Endothelial cell of umbilical vein (primary cell): ENCODE measurements at places on chromosomes 7 and 10. TPM values are rescaled to one million over a fixed set of nuclear protein-coding genes. Genes with fewer than 3 reads are reported as not detected.

DNA sequence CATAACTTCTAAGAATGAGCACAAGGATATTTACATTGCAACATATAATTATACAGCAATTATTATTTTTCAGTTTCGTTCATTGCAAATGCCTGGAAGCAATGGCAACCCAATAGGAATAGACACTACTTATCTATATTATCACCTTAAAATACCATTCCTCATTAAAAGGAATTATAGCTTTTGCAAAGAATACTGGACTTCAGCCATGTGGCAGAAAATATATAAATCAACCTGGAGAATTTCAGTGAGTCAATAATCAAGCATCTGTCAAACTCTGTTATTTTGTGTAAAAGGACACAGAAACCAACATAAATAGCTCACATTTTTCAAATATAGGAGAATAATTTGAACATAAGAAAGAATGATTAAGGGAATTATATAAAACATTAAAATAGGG lies 96.1 kb upstream of the SEMA3C start:
- H3K27ac ChIP-seq: no peak overlapping the region
- H3K4me1 ChIP-seq: no peaks in the 10 kb centered on the region
- no peak for DNase-seq
- no peak overlapping the region for H3K4me3 ChIP-seq
- no peaks in the 10 kb centered on the region for H3K36me3 ChIP-seq

DNA sequence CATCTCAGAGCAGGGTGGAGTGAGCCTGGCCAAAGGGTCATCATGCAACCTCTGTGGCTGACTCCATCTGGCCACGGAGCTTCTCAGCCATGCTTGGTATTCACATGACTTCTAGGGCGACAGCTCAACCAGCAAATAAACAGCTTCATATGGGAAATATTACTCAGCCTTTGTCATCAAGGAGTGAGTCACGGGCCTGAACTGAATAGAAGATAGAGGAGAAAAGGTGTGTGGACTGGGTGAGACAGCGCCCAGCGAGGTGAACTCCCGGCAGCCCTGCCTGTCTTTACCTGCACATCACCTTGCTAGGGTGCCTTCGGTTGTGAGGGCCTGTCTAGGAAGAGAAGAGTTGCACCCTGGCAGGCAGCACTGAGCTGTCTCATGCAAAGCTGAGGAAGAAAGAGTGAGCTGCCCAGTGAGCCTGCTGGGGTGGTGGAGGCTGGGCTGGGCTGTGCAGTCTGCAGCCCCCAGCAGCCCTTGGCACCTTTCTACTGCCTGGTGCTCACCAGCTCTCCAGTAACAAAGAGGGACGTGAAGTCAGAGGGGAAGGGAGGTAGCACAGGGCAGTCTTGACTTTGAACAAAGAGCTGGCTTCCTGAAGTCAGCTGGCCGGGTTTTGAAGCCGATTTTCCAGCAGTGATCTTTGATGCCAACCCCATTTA lies 114.2 kb downstream of the EGFR start:
- H3K4me1 ChIP-seq: peaks cover 42% of the 10 kb centered on the region
- H3K27me3 ChIP-seq: no peaks in the 10 kb centered on the region
- no peak overlapping the region for H3K4me3 ChIP-seq
- no peaks in the 10 kb centered on the region for H3K36me3 ChIP-seq
- peak overlapping the region; percentile 97 for H3K27ac ChIP-seq

GRCh38 chr7:4702961-4703512 lies 20.9 kb downstream of the FOXK1 start:
- H3K36me3 ChIP-seq: no peaks in the 10 kb centered on the region
- H3K27me3 ChIP-seq: no peaks in the 10 kb centered on the region
- peaks cover 48% of the 10 kb centered on the region for H3K4me1 ChIP-seq
- H3K27ac ChIP-seq: no peak overlapping the region

DNA sequence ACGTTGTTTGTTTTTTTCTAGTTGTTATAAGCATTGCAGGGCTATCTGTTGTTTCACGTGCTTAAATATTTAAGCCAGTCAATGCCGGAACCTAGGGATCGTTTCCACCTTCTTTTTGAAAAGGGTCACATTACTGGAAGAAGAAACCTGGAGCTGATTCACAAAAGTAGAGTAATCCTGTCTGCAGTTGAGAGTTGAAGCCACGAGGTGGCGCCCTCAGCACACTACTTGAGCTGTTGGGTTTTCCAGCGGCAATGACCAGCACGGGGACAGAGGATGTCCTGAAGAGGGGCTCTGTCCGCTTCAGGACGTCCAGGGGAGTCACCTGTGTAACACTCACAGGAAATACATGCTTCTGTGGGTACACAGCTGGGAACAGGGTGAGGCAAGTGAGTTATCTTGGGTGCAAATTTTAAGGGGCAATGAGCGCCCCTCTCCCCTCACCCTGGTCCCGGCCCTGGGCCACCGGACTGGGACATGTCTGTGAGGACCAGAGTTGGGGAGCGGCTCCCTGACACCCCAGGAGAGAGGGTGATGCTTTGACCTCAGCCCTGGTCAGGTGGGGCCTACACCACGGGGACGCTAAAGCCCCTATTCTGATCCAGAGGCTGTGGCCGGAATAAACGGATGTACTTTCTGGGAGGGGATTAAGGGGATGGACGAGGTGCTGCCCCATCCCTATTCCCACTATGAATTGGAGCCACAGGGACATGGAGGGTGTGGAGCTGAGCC lies 26.3 kb upstream of the WDFY4 start:
- no peaks in the 10 kb centered on the region for H3K27me3 ChIP-seq
- peak; percentile 61 for DNase-seq
- peaks cover 20% of the 10 kb centered on the region for H3K4me1 ChIP-seq

- H3K4me3 ChIP-seq: no peak overlapping the region
- H3K27me3 ChIP-seq: peaks cover 46% of the 10 kb centered on the region
- H3K27ac ChIP-seq: no peak overlapping the region
- no peaks in the 10 kb centered on the region for H3K36me3 ChIP-seq
- DNase-seq: no peak
Observed at GRCh38 chr10:101303087-101303703, 50.8 kb upstream of the BTRC start.

- H3K4me3 ChIP-seq: no peak overlapping the region
- H3K27me3 ChIP-seq: no peaks in the 10 kb centered on the region
- DNase-seq: no peak
Observed at GRCh38 chr10:94178475-94179253, 184.1 kb downstream of the NOC3L start.

MMP21 gene
- not detected in 2 replicates for total RNA-seq

- peaks cover 42% of the 10 kb centered on the region for H3K4me1 ChIP-seq
- no peaks in the 10 kb centered on the region for H3K27me3 ChIP-seq
- no peak overlapping the region for H3K4me3 ChIP-seq
Observed at GRCh38 chr10:6174201-6174874, 28.4 kb upstream of the PFKFB3 start.

- H3K4me1 ChIP-seq: no peaks in the 10 kb centered on the region
- H3K4me3 ChIP-seq: no peak overlapping the region
- no peak overlapping the region for H3K27ac ChIP-seq
- no peaks in the 10 kb centered on the region for H3K36me3 ChIP-seq
- no peaks in the 10 kb centered on the region for H3K27me3 ChIP-seq
- DNase-seq: no peak
Observed at GRCh38 chr7:141220263-141220880, 146.5 kb downstream of the TMEM178B start.

- H3K27ac ChIP-seq: peak overlapping the region; percentile 74
- H3K4me3 ChIP-seq: no peak overlapping the region
- no peaks in the 10 kb centered on the region for H3K27me3 ChIP-seq
- no peaks in the 10 kb centered on the region for H3K36me3 ChIP-seq
- H3K4me1 ChIP-seq: peaks cover 29% of the 10 kb centered on the region
Observed at GRCh38 chr10:91596825-91597196, 36.1 kb downstream of the PPP1R3C start.

SEMA4G gene
- total RNA-seq: 6.0 and 6.7 TPM in 2 replicates

- no peaks in the 10 kb centered on the region for H3K27me3 ChIP-seq
- no peak overlapping the region for H3K4me3 ChIP-seq
- no peaks in the 10 kb centered on the region for H3K36me3 ChIP-seq
- H3K4me1 ChIP-seq: peaks cover 6% of the 10 kb centered on the region
- no peak overlapping the region for H3K27ac ChIP-seq
- DNase-seq: peak; percentile 45
Observed at GRCh38 chr10:32317795-32318357, 29.1 kb downstream of the EPC1 start.

ADARB2 gene
- not detected in 2 replicates for total RNA-seq

DNA sequence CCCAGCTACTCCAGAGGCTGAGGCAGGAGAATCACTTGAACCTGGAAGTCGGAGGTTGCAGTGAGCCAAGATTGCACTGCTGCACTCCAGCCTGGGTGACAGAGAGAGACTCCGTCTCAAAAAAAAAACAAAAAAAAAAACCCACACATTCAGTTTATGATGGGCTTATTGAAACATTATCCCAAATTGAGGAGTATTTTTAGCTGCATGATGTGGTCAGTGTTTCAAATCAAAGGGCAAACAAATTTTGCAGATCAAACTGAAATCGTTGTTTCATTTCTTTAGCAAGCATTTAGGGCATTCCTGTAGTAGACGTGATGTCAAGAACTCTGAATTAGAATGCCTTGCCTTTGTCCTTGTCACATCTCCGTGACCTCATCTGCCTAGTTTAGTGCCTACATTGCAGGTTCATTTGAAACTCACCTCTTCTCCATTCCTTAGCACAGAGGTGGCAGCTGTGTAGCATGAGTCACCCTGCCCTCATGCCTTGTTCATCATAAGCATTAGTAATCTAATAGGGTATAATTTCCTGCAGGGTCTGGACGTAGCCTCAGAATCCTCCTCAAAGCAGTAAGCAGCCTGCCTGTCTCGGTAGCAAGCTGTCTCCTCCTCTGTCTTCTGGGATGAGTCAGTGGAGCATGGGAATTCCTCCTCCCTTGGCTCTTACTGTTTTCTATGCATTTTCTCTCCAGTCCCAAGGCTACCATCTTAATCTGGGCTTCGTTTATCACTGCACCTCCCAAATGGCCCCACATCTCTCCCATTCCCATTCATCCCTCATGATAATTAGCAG lies 73.8 kb downstream of the CUL1 start:
- peak overlapping the region; percentile 47 for H3K27ac ChIP-seq
- no peaks in the 10 kb centered on the region for H3K27me3 ChIP-seq
- H3K36me3 ChIP-seq: peaks cover 12% of the 10 kb centered on the region
- H3K4me1 ChIP-seq: peaks cover 10% of the 10 kb centered on the region
- peak; percentile 79 for DNase-seq

DNA sequence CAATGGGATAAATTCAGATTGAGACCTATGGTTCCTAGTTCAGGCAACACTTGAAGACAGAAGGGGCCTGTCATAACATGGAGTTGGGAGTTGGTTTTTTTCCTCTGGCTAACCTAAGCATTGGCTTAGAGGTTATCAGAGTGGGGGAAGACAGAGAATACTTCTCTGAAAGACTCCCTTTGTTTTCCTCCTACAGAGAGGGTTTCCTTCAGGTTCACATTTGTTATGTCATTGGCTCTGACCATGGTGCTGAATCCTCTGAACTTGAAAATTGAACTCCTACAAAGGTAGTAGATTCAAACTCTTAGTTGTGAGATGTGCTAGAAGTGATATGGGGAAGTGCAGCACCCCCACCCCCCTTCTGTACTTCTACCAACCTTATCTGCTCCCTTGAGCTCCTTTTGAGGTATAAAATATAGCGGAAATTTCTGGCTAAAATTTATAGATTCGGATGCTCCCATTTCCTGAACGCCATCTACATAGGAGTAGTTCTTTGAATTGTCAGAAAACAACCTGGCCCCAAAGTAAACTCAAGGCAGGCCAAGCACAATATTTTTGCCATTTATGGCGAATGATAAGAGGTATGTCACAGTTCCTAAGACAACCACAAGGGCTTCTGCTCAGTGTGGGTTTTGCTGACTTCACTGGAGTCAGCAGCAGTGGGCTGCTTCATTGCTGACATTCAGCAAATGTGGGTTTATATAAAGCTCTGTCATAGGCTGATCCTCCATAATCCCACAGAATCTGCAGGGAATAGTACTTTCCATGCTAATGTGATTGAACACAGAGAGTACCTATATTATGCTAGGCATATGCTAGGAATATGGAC lies 131.6 kb upstream of the KLF14 start:
- H3K36me3 ChIP-seq: no peaks in the 10 kb centered on the region
- no peaks in the 10 kb centered on the region for H3K27me3 ChIP-seq
- no peak overlapping the region for H3K27ac ChIP-seq
- DNase-seq: peak; percentile 31

BTBD16 gene
- total RNA-seq: 0.78 TPM in 1 of 2 replicates, not detected in the other

- H3K27ac ChIP-seq: no peak overlapping the region
- no peak overlapping the region for H3K4me3 ChIP-seq
- H3K36me3 ChIP-seq: no peaks in the 10 kb centered on the region
- H3K27me3 ChIP-seq: no peaks in the 10 kb centered on the region
- peak; percentile 21 for DNase-seq
Observed at GRCh38 chr10:11146402-11147171, 128.9 kb downstream of the CELF2 start.

DNA sequence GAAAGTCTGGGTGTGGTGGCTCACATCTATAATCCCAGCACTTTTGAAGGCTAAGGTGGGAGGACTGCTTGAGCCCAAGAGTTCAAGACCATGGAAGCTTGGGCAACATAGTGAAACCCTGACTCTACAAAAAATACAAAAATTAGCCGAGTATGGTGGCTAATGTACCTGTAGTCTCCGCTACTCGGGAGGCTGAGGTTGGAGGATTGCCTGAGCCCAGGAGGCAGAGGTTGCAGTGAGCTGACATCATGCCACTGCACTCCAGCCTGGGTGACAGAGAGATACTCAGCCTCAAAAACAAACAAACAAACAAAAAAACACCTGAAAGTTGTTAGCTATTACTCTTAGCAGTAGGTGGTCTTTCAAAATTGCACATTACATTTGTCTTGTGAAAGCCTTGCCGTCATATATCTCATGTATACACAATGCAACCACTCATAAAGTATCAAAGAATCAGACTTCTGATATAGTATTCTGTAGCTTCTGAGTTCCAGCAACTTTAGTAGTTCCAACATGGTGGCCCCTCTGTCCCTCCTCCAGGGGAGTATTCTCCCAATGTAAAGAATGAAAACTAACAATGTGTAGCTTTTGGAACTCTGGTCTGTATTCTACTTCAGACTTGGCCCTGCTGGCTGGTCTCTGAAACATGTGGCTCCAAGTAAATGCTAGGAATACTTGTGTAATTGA lies 101.5 kb downstream of the ZNF92 start:
- no peak for DNase-seq
- H3K4me3 ChIP-seq: no peak overlapping the region
- peaks cover 4% of the 10 kb centered on the region for H3K4me1 ChIP-seq
- H3K36me3 ChIP-seq: no peaks in the 10 kb centered on the region
- H3K27ac ChIP-seq: no peak overlapping the region

DNA sequence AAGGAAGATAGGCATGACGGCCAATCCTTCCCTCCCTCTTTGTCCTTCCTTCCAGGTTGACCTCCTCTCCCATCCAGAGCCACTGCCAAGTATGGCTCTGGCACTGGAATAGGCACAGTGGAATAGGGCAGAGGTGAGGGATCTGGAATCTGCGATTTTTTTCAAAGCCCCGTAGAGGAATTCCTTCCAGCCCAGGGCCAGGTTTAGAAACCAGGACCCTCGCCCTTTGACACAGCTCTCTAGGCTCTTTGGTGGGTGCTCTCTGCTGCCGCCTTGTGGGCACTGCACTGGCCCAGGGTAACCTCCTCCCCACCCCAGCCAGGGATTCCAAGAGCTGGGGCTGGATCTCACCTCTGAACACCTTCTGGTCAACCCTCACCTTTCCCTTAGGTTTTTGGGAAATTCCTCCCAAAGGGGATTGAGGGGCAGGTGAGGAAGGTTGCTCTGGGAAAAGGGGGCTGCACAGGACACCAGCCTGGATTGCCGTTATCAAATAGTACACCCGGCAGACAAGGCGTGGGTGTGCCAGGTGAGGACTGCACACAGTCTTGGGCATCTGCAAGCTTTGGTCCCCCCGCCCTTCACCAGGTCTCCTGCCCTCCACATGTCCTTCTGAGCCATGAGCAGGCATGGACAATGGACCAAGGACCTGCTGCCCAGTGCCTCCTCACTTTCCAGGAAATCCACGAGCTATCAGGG lies 22.8 kb downstream of the C10orf105 start:
- peaks cover 4% of the 10 kb centered on the region for H3K27me3 ChIP-seq
- DNase-seq: peak; percentile 23
- peaks cover 24% of the 10 kb centered on the region for H3K4me1 ChIP-seq
- H3K27ac ChIP-seq: no peak overlapping the region
- H3K4me3 ChIP-seq: no peak overlapping the region

NPC1L1 gene
- total RNA-seq: not detected in 2 replicates
